ENCODE measurements at places on chromosomes 2 and 18. TPM values are rescaled to one million over a fixed set of nuclear protein-coding genes. Genes with fewer than 3 reads are reported as not detected.
A peak's percentile ranks its signal among the peaks of the same experiment; 100 is the strongest.

DNA sequence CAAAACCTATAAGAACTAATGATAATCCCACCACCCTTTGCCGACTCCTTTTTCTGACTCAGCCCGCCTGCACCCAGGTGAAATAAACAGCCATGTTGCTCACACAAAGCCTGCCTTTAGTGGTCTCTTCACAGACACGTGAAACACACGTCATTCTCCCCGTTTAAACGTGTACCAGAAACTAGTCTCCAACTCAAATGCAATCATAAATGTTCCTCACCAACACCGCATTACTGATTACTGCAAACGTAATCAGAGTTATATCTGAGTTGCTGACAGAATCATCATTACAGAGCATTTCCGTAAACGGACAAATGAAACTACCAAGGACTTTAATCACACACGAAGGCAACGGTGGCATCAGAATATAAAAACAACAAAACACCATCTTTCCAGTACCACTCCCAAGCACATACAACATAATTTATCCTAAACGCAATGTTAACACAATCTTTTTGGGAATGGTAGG, 1.9 kb downstream of the CLK1 start:
- DNase-seq = no peak

GRCh38 chr18:29653671-29654215, 1388.8 kb downstream of the DSC3 start:
- DNase-seq = no peak

DNA sequence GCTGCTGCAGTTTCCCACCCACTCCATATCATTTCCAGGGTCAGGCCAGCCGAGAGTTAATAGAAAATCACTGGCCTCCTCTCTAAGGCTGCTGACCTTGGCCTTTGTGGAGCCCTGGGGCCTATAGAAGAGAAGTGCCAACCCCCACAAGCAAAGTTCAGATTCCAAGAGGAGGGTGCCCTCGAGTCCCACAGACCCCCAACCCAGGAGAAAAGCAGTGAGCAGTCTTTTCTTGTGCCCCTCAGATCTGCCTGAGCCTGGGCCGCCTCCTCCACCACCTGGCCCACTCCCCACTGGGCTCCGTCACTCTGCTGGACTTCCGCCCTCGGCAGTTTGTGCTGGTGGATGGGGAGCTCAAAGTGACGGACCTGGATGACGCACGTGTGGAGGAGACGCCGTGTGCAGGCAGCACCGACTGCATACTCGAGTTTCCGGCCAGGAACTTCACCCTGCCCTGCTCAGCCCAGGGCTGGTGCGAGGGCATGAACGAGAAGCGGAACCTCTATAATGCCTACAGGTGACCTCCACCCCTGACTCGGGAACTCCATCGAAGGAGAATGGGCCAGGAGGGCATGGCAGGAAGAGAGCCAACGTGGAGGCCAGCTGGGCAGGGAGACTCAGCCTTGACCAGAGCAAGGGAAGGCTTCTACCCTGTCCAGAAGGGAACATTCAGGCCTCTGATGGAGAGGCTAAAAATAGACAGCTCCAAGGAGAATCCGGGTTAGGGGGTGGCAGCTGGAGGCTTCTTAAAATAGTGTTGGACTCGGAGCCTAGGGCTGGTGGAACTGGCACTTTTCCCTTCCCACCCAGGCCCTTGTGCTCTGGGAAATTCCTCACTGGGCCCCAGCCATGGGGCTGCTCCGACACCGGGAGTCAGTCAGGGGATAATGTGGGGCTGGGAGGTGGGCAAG, 6.2 kb downstream of the PKDCC start:
- DNase-seq = peak; percentile 91

GRCh38 chr2:145206496-145207281, 686.8 kb upstream of the ZEB2 start:
- no peak for DNase-seq

The PAX8 gene
- total RNA-seq = 2.9 TPM

The MC4R gene
- total RNA-seq = not detected

All from osteoblast (primary cell).